ENCODE measurements at places on chromosomes 3 and 15. TPM values are rescaled to one million over a fixed set of nuclear protein-coding genes. Genes with fewer than 3 reads are reported as not detected.

DNA sequence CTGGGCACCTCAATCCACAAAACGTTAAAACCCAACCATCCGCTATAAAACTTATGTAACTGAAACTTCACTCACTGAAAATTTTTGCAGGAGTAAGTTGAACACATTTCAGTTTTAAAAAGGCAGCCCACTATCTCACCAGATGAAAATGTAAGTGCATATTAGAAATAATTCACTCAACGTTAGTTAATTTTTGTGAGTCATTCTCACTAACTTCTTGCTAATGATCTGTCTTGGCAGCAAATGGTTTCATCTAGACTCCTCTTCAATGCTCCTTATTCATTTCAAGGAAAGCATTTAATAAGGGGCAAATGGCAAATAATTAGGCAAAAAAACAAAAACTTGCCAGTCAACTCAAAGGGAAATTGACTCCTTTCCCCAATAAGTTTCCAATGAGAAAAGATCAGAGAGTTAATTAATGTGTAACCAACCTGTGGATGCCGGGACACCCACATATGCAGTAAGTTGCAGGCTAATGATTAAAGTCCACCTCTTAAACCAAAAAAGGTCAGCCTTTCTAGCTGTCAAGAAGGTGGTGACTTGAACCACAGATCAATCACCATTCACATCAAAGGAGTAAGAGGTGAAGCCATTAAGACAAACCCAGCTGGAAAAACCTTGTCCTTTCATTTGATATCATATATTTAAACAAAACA is 22.9 kb upstream of the PRICKLE2 start:
- no peak overlapping the region for H3K4me3 ChIP-seq
- DNase-seq, result no peak
- no peaks in the 10 kb centered on the region for H3K36me3 ChIP-seq
- H3K27me3 ChIP-seq, result no peaks in the 10 kb centered on the region
- no peaks in the 10 kb centered on the region for H3K4me1 ChIP-seq

GRCh38 chr3:64220161-64220914 is 4.9 kb downstream of the PRICKLE2 start:
- no peak for DNase-seq
- H3K4me3 ChIP-seq, result no peak overlapping the region
- H3K36me3 ChIP-seq, result no peaks in the 10 kb centered on the region
- H3K27me3 ChIP-seq, result no peaks in the 10 kb centered on the region
- no peak overlapping the region for H3K27ac ChIP-seq

DNA sequence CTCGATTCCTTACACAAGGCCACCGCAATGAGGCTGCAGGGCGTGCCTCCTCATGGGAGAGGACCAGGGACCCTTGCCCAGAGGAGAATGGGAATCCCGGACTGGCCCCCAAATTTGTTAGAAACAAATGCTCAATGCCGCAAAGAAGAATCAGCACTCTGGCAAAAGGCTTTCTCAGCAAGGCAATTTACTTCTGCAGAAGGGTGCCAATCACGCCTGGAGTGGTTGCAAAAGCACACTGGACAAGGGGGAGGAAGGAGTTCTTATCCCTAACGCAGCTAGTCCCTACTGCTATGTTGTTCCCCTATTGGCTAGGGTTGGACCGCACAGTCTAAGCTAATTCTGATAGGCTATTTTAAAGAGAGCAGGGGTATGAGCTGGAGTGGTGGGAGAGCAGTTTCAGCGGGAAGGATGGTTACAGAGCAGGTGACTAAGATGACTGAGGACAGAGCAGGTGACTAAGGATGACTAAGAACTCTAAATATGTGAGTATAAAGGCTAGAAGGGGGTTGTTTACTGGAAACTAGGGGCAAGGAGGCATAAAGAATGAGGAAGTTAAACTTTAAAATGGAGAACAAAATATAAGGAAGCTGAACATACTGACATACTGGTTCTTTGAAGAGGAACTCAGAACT is 48.5 kb downstream of the KATNBL1 start:
- DNase-seq, result no peak
- H3K4me1 ChIP-seq, result no peaks in the 10 kb centered on the region
- H3K4me3 ChIP-seq, result no peak overlapping the region
- H3K27ac ChIP-seq, result no peak overlapping the region

DNA sequence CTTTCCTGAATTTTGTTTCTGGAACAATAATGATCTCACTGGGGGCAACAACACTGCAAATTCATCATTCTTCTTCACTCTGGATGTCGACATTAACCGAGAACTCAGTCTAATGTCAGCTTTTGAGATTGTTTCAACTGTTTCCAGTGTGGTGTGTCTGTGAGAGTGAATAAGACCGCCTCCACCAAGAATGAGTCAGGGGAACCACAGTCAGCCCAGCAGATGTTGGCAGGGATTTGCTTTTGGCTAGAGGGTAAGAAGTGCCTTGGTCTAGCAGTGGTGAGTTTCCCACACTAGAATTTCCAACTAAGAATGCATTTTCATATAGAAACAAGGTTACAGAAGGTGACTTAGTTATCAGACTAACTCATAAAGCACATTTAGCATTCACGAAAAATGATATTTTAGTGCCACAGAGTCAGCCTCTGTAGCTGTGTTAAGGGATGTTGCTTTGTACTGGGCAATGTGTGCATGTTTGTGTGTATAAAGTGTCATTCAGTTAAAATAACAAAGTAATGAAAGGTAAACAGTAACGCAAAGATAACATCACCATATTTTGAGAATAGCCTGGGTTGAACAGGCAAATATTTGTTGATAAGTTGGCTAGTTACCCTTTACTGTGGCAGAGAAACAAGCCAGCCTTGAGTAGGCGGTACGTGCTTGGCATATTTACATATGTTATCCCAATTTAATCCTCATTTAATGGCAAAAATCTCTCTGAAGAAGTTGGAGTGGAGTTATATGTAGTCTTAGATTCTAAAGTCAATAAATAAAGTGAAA is 33.8 kb downstream of the DRD3 start:
- H3K4me1 ChIP-seq, result no peaks in the 10 kb centered on the region
- H3K27ac ChIP-seq, result no peak overlapping the region
- H3K4me3 ChIP-seq, result no peak overlapping the region
- no peaks in the 10 kb centered on the region for H3K27me3 ChIP-seq
- no peaks in the 10 kb centered on the region for H3K36me3 ChIP-seq

DNA sequence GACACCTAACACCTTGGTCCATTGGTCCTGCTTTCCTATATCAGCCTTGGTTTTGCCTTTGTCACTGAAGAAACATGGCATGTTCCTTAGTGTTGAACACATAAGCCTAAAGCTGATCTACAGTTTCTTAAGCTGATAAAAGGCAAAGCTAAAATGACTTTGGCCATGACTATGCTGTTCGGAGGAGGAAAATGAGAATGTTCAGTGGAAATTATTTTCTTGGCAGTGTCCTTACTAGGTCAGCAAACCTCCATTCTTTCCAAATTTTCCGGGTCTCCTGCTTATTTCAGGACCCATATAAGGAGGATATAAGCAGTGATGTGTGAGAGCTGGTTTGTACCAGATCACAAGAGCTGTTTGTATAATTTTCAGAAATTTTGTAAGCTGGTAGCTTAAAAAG is 832.9 kb upstream of the CFAP20DC start:
- no peak overlapping the region for H3K27ac ChIP-seq
- no peak overlapping the region for H3K4me3 ChIP-seq
- H3K27me3 ChIP-seq, result no peaks in the 10 kb centered on the region
- H3K36me3 ChIP-seq, result no peaks in the 10 kb centered on the region
- no peak for DNase-seq
- H3K4me1 ChIP-seq, result peaks cover 63% of the 10 kb centered on the region

DNA sequence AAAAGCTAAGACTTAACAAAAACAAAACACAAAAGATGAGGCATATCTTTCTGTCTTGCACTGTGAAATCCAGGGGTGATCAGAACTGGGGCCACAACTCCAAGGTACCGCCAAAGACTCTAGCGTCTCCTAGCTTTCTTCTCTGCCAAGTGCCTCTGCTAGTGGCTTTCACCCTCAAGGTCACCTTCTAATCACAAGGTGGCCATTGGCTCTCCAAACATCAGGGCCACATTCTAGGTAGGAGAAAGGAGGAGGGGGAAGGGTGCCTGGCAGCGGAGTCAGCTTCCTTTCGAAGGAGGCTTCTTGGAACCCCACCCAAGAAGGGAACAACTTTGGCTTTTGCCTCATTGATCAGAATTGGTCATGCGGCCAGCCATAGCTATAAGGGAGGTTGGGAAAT is 168.8 kb upstream of the SMAD3 start:
- no peak overlapping the region for H3K4me3 ChIP-seq
- H3K4me1 ChIP-seq, result no peaks in the 10 kb centered on the region
- H3K27ac ChIP-seq, result no peak overlapping the region
- no peaks in the 10 kb centered on the region for H3K27me3 ChIP-seq
- no peak for DNase-seq

DNA sequence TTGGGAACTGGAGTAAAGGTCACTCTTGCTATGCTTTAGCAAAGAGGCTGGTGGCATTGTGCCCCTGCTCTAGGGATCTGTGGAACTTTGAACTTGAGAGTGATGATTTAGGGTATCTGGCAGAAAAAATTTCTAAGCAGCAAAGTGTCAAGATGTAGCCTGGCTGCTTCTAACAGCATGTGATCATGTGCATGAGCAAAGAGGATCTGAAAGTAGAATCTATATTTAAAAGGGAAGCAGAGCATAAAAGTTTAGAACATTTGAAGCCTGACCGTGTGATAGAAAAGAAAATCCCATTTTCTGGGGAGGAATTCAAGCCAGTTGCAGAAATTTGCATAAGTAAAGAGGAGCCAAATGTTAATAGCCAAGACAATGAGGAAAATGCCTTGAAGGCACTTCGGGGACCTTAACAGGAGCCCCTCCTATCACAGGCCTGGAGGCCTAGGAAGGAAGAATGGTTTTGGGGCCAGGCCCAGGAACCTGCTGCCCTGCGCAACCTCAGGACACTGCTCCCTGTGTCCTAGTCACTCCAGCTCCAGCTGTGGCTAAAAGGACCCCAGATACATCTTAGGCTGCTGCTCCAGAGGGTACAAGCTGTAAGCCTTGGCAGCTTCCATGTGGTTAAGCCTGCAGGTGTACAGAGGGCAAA is 212.2 kb upstream of the LINGO1 start:
- no peaks in the 10 kb centered on the region for H3K27me3 ChIP-seq
- H3K27ac ChIP-seq, result no peak overlapping the region
- H3K4me3 ChIP-seq, result no peak overlapping the region
- H3K36me3 ChIP-seq, result no peaks in the 10 kb centered on the region

DNA sequence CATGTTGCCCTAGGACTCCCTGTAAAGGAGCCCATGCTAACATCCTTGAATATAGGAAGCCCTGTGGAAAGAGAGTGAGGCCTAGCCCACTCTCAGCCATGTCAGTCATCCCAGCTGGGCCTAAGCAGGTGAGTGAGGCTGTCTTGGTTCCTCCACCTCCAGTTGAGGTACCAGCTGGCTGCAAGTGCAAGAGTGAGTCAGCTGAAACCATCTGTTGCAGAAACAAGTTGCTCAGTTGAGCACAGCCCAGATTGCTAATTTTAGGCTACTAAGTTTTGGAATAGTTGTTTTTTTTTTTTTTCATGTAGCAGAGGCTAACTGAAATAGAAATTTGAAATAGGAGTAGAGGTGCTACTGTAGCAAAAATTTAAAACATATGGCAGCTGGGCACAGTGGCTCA is 43.7 kb upstream of the ADPGK start:
- H3K4me3 ChIP-seq, result no peak overlapping the region
- H3K36me3 ChIP-seq, result no peaks in the 10 kb centered on the region
- no peak overlapping the region for H3K27ac ChIP-seq
- no peaks in the 10 kb centered on the region for H3K27me3 ChIP-seq
- H3K4me1 ChIP-seq, result no peaks in the 10 kb centered on the region

GRCh38 chr3:197501879-197502620 is 53.7 kb downstream of the BDH1 start:
- no peaks in the 10 kb centered on the region for H3K4me1 ChIP-seq
- H3K27me3 ChIP-seq, result no peaks in the 10 kb centered on the region
- H3K36me3 ChIP-seq, result no peaks in the 10 kb centered on the region
- DNase-seq, result no peak
- no peak overlapping the region for H3K4me3 ChIP-seq

DNA sequence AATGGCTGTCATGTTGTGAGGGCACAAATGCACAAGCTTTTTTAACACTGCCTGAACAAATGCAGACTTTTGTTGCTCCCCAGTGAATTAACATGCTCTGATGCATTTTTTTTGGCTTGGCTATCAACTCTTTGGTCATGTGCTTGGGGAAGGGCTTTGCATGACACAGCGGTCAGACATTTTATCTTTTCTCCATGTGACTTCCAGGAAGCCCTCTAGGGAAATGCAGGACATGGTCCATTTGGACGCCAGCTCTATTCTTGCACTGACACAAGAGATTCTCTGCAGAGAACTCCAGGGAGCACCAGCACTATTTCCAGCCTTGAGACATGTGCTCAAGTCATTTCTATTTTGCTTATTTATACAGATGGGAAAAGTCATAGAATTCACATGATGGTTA is 46.2 kb downstream of the NEK11 start:
- H3K36me3 ChIP-seq, result no peaks in the 10 kb centered on the region
- no peak for DNase-seq
- H3K27me3 ChIP-seq, result no peaks in the 10 kb centered on the region
- H3K4me1 ChIP-seq, result no peaks in the 10 kb centered on the region
- H3K27ac ChIP-seq, result no peak overlapping the region

DNA sequence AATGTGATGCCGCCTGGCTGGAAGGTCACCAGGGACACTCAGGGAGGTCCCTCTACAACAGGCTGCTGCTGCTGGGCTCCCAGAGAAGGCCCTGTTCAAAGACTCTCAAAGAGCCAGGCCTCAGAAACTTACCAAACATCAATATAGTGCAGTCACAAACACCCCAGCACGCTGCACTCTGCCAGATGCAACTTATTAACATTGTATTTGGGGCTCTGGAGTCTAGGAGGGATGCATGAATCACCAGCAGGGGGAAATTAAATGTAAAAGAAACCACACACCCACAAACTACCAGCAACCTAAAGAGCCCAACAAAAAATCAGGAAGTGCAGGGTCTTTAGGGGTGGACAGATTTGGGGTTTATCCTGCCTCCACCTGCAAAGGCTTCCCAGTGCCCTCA is 74.6 kb upstream of the SPATA12 start:
- no peak for DNase-seq
- H3K27me3 ChIP-seq, result no peaks in the 10 kb centered on the region
- no peak overlapping the region for H3K4me3 ChIP-seq
- no peaks in the 10 kb centered on the region for H3K36me3 ChIP-seq
- peaks cover 8% of the 10 kb centered on the region for H3K4me1 ChIP-seq

- H3K27me3 ChIP-seq, result no peaks in the 10 kb centered on the region
- no peak overlapping the region for H3K27ac ChIP-seq
- no peaks in the 10 kb centered on the region for H3K4me1 ChIP-seq
- DNase-seq, result no peak
- H3K36me3 ChIP-seq, result no peaks in the 10 kb centered on the region
Observed at GRCh38 chr15:39326306-39326975, 254.4 kb upstream of the THBS1 start.

The PAK6 gene
- 1.9 TPM for total RNA-seq

The NLGN1 gene
- total RNA-seq, result not detected

The TEX55 gene
- not detected for total RNA-seq

The LMOD3 gene
- total RNA-seq, result not detected

The KCTD6 gene
- 5.5 TPM for total RNA-seq

The CELSR3 gene
- 19.3 TPM for total RNA-seq

The GRIP2 gene
- not detected for total RNA-seq

The HCN4 gene
- total RNA-seq, result 0.02 TPM

The CFAP100 gene
- total RNA-seq, result not detected

The ANKDD1A gene
- total RNA-seq, result 3.0 TPM
